ENCODE measurements at places on chromosomes 2 and 18.

GRCh38 chr2:162607915-162608314 lies 230.7 kb downstream of the KCNH7 start:
- no peak for DNase-seq

DNA sequence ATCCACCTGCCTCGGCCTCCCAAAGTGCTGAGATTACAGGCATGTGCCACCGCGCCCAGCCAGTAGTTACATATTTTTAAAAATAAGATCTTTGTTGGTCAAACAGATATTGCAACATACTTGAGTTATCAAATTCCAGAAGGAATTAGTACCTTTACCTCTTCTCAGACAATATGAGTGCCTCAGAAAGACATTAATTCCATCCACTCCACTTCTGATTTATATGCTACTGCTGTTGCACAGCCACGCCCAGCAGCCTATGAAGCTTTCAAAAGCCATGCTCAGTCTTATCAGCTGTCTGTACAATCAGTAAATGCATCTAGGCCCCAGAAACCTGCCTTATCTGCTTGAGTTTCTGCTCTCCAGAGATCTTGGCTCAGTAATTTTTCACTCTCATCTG lies 47.8 kb downstream of the MEX3C start:
- no peak for DNase-seq

GRCh38 chr2:144832048-144832447 lies 312.1 kb upstream of the ZEB2 start:
- no peak for DNase-seq

DNA sequence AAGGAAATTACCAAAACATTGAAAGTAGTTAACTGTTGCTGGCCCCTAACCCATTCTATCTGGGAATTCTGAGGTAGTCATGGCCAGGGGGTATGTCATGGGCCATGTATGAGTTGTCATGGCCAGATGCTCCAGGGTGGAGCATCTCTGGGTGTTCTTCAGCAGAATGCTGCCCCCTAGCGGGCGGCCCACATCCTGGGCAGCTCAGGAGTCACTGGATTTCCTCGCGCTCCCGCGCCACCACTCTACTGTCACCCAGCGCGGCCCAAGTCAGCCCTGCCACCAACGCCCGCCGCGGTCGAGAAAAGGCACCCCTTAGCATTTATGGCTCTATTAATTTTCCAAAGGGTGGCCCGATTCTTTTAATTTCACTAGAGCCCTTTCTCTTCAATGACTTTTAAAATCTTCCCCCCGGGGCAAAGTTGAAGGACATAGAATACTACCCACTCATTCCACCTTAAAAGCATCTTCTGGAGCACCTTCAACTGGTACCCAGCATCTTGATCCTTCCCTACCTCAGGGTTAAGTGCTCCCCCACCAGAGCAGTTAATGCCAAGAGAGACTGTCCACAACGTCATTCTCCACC lies 41.6 kb downstream of the PKDCC start:
- peak; percentile 27 for DNase-seq

DNA sequence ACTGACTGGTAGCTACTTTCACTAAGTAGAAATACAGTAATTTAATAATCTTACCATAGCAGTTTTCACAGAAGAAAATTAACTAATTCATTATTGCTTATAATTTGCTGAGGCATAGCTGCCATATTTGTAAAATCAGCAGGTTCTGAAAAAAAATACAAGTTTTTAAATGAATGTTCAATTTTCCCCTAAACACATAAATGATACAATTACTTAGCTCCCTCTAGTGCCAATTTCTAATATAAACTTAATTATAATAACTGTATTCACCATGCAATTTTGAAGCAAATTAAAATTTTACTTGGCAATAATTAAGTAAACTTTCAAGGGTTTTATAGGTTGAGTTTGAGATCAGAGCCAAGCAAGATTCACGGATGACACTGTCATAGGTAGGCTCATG lies 1321.6 kb upstream of the ACVR2A start:
- no peak for DNase-seq

GRCh38 chr2:157837851-157838441 lies 38.2 kb downstream of the ACVR1 start:
- DNase-seq = peak; percentile 31

DNA sequence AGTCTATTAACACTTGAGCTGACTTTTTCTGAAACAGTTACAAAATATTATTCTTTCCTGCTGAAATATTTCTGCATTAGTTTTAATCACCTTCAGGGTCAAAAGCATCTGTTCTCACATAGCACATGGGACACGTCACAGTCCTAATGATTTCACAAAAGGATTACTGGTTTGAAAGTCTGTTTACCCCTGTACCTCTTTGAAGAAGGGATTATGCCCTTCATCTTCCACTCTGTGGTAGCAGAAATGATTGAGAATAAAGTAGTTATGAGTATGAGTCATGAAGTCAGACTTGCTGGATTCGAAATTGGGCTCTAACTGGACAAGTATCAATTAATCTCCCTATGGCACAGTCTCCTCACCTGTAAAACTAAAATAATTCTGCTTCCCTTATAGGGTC lies 121.2 kb downstream of the SATB2 start:
- DNase-seq = peak; percentile 4

DNA sequence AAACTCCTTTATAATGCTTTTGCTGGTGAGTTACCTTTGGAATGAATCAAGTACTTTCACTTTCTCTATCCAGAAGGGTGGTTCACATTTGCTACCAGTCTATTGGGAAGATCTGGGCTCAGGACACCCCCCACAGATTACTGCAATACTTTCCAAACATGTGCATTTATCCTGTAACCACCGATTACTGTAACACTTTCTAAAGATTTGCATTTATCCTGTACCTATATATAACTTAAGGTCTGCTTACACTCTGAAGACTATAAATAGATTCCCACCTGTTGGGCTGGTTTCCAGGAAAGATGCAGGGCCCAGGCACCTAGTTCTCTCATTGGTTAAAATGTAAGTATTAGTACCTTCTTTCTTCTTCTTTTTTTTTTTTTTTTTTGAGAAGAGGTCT lies 113.0 kb upstream of the NEDD4L start:
- no peak for DNase-seq

GRCh38 chr2:217092710-217093379 lies 233.0 kb upstream of the TNP1 start:
- DNase-seq = no peak

DNA sequence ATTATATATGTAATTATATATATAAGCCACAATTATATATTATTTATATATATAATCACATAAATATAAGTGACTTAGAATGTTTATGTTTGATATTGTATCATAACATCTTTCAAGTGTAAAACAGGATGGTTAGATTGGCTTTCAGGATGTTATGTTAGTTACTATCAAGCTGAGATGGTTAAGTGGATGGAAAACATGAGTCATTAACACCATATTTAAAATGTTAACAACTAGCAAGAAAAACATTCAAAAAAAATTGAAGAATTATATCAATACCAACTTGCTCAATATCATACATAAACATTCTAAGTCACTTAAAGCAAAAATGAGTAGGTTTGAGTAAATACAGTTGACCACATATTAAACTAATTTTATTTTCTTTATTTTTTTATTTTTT lies 21.8 kb upstream of the RAB27B start:
- DNase-seq = no peak

GRCh38 chr2:79798776-79799175 lies 285.9 kb downstream of the CTNNA2 start:
- DNase-seq = no peak

DNA sequence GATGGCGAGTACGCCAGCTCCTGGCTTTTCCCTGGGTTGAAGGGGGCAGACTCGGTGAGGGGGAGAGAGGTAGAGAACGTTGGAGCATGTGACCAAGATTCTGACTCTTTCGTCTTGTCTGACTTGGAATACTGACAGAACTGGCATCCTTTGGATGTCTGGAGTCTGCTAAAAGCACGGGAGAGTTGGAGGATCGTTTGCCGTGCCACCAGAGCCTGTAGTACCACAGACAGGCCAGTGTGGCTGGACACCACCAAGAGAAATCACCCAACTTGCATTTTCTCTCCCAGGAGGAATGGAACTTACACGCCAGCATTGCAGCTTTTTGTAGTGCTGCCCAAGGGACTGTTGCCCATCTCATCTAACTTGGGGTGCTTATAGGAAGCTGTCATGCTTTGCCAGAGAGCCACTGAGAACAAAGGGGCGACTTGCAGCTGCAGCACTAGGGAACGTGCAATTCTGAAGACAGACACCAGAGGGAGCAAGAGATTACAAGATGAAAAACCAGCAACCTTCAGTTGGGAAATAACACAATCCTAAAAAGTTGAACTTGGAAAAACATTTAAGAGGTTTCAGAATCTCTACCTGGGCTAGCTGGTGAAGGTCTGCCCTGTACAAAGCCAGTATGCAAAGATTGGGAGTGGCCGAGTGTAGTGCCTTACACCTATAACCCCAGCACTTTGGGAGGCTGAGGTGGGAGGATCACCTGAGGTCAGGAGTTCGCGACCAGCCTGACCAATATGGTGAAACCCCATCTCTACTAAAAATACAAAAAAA lies 24.1 kb downstream of the PSMG2 start:
- peak; percentile 61 for DNase-seq

DNA sequence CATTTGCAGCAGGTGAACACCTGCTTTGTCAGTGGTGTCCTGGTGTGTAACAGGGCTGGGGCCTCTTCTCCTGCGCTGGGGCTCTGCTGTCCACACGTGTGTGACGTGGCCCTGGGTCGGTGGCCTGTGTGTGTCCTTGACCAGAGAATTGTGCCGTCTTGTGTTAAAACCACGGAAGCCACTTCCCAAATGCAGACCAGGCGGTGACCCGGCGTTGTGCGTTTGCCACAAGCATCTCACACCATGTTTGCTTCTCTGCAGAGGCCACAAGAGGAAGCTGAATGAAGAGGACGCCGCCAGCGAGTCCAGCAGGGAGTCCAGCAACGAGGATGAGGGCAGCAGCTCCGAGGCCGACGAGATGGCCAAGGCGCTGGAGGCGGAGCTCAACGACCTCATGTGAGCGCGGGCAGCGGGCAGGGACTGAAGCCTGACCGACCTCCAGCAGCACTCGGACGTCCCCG lies 44.3 kb upstream of the KCNG2 start:
- no peak for DNase-seq

- no peak for DNase-seq
Observed at GRCh38 chr2:25044011-25044410, 2.1 kb downstream of the EFR3B start.

GRCh38 chr18:59718108-59718463 lies 20.9 kb upstream of the CCBE1 start:
- peak; percentile 98 for DNase-seq

All from fibroblast of skin of abdomen (primary cell).